ENCODE measurements at places on chromosomes 2 and 18.

DNA sequence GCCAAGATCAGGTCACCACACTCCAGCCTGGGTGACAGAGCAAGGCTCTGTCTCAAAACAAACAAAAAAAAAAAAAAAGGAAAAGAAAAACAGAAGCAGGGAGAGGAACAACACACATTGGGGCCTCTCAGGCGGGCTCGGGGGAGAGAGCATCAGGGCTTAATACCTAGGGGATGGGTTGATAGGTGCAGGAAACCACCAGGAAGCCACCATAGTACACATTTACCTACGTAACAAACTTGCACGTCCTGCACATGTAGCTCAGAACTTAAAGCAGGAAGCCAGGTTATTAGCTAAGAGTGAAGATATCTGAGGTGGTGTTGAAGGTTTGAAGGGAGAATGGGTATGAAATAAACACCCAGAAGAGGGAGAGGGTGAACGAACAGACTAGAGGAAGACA lies 81.0 kb upstream of the PMAIP1 start:
- DNase-seq, result no peak

DNA sequence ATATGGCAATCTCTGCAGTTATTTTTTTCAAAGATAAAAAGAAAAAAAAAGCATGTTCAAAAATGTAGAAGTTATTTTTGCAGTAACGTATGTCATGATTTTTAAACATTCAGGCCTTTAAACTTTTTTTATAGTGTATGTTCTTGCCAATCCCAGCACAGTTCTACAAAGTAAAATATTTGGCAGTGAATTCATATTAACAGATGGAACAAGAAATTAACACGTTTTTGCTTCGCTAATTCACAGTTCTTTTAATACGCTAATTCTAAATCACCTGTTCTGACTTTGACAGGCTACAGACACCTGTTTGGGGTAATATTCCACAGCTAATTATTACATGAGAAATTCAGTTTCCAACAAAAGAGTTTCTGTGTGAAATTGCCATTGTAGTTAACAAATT lies 183.2 kb downstream of the ARHGAP15 start:
- DNase-seq, result no peak

GRCh38 chr18:210733-211132 lies 52.4 kb downstream of the USP14 start:
- no peak for DNase-seq

- DNase-seq, result no peak
Measured at GRCh38 chr18:34734056-34734455, 24.0 kb downstream of the DTNA start.

- DNase-seq, result no peak
Measured at GRCh38 chr2:17966798-17967197, 88.3 kb downstream of the KCNS3 start.

GRCh38 chr2:29440921-29441623 lies 325.9 kb downstream of the CLIP4 start:
- no peak for DNase-seq

- DNase-seq, result no peak
Measured at GRCh38 chr2:23100406-23100805, 284.6 kb upstream of the KLHL29 start.

DNA sequence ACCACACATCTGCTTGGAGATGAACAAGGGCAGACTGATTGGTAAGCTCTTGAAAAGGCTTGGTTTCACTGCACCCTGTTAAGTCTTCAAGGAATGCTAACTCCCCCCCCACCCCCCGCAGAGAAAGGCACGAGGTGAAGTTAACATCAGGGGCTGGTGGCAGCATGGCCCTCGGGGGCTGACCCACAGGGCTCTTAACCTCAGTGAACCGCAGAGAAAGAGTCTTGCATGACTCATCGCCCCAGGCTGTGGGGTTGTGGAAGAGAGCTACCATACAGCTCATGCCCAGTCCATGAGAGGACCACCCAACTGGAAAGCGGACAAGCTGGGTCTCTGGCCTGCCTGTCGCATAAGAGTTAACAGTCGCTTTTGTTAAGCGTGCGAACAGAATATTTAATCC lies 10.6 kb upstream of the CEP68 start:
- no peak for DNase-seq

DNA sequence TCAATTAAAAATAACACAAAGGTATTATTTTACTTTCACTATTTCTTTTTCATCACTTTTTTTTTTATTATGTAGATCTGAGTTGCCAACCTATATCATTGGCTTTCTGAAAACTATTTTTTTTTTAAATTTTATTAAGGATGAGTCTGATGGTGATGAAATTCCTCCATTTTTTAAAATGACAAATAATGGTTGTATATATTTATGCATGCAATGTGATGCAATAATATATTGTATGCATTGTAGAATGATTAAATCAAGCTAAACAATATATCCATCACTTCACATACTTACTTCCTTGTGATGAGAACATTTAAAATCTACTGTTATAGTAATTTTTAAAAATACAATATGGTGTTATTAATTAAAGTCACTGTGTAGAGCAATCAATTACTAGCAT lies 1081.6 kb downstream of the CNTNAP5 start:
- no peak for DNase-seq

DNA sequence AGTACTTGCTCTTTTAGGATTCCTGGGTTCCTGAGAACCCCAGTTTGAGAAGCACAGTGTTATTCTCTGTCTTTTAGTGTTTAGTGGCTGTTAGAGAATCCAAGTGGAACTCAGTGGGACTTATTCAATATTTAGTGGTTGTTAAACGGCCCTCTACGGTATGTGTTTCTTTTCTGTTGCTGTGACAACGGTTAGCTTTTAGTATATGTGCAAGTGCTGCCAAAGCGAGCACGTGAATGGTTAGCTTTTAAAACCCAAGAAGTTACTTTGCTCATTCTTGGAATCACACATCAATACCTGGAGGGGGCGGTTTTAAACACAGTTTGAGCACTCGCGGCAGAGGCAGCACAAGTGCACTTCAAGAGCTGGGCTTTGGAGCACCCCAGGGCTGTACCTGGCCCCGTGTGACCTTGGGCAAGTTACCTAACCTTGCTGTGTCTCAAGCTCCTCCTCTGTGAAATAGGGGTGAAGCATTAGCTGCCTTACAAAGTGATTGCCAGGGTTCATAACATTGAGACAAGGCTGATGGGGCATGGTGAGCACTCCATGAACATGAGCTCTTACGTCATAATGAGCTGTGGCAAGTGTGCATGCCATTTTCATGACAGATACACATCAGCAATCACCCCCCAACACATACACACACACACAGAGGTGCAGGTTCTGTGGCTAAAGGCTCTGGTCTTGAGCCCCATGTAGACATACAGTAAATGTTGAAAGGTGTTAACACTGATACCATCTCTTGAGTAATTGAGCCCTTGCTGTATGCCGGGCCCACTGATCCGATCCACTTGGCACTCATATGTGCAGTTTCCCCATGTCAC lies 234.1 kb downstream of the ALPK2 start:
- no peak for DNase-seq

GRCh38 chr18:55778788-55779690 lies 191.0 kb upstream of the TCF4 start:
- DNase-seq, result no peak

DNA sequence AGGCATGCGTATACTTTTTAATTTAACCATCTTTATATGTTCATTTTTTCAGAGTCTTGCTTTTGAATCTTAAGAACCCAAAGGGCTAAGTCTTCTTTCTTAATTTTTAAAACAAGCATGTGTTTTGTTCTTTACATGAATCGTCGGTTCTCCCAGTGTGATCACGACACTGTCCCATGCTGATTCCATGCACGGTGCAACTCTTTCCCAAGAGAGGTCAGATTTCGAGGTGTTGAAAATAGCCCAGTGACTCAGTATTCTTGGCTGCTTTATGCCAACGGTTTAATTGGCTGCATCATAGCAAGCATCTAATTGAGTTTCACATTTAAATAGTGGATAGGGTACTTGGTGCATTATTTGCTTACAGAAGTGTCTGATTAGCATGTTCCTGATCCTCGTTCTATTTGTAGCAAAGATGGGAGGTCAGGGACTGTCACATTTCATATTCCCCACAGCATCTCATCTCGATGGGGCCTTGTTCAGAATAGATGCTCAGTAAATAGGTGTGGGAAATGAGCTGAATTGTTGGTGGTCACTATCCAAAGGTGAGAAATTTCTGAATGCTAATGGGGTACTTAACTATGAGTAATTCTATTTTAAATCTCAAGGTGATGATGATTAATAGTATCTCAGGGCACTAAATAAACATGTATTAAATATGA lies 2.8 kb downstream of the NPAS2 start:
- DNase-seq, result no peak

DNA sequence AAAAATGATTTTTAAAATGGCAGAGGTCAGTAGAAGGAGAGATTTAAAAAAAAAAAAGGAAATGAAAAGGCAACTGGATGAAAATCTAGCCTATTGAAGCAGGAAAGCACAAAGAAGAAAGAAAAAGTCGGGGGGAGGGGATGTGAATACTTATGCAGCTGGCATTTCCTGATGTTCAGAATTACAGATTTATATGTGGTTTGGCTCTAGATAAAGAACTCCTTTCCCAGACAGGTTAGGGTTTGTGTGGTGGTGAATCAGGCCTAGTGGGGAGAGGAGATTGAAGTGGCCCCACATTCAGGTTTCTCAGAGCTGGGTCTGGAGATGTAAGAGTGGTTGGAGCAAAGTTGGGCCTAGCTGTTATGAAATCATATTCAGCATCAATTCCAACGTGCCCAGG lies 394.4 kb downstream of the FIGN start:
- no peak for DNase-seq

DNA sequence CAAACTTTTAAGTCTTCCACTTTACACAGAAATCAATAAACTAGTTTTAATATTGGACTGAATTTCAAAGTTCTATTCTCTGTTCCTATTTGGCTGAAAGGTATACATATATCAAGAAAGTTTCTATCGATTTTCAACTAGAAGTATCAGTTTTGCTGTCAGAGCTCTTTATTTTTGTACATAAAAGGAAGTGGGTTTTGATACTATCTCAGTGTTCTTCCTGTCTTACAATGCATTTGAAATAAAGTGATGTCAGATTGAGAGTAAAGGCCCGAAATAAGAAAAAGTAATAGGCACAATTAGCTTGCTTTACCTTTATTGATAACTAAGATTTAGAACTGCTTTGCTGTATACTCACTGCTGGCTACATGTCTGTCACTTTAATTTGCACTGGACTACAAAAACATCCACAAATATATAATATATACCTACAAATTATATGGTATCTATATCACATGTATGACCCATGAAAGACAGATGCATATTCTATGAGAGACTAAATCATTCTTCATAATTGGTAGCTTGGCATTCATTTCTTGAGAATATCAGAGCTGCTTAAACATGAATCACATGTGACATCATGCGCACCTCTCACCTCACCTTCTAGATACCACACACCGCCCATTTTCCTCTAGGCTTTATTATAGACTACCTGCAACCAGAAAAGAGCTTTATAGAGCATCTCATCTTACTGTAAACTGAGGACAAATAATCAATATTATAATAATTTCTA lies 83.6 kb downstream of the ASXL2 start:
- DNase-seq, result no peak

- no peak for DNase-seq
Measured at GRCh38 chr18:76668546-76668945, 153.8 kb upstream of the ZNF236 start.

DNA sequence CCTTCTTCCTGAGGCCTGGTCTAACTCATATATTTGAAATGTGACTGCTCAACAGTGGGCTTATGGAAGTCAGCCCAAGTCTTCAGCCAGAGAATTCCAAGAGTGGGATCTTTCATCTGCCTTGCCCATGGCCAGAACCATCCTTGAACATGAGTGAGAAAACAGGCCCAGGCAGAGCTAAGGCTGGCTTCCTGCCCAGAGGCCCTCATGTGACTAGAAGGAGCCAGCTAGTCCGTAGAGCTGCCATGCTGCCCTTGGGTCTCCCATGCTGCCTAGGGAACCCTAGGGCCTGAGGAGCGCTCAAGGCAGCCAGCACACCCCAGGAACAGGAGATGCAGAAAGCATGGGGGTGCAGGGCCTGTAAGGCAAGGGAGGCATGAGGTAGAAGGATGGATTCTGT lies 203.6 kb downstream of the FHOD3 start:
- DNase-seq, result peak; percentile 47

GRCh38 chr18:61400016-61400635 lies 66.9 kb downstream of the CDH20 start:
- DNase-seq, result no peak

GRCh38 chr2:138615257-138615656 lies 113.7 kb downstream of the SPOPL start:
- no peak for DNase-seq

- DNase-seq, result no peak
Measured at GRCh38 chr2:100383306-100383705, 34.2 kb downstream of the CHST10 start.

DNA sequence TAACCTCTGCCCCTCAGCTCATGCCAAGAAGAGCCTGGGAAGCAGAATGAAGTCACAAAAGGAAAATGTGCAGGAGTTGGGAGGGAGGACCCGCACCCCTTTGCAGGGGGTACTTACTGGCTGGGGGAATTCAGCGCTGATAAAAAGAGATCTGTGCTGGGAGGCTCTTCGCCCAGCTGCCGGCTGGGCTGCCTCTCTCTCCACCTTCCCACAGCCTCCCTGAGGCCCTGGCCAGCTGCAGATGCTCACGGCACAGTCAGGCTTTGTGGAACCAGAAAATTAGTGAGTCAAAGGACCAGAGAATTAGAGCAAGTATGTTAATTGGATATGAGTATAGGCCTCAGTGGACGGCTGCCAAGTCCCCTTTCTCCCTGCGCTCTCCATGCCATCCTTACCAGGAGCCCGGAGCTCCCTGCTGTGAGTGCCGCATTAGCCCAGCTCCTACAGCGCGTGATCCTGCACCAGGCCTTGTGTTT lies 181.7 kb upstream of the SH3BP4 start:
- peak; percentile 33 for DNase-seq

DNA sequence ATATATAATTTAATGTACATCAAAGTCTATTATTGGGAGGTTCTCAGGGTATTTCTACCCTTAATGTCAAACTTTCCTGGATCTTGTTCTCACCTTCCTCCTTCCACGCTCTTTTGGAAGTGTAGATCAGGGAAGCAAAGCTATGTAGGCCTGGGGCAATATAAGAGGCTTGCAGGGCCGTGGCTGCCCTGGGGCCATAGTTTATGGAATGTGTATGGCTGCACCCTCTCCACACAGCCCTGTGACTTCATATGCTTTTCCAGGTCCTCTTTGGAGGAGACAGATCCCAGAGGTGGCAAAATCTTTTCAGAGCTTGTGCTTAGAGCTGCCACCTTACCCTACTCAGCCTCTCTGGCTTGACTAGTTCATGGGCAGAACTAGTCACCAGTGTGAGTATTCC lies 82.9 kb downstream of the PLB1 start:
- no peak for DNase-seq

GRCh38 chr2:215364157-215365155 lies 52.6 kb downstream of the ATIC start:
- DNase-seq, result no peak

- DNase-seq, result no peak
Measured at GRCh38 chr2:75342504-75343175, 143.3 kb upstream of the TACR1 start.

- no peak for DNase-seq
Measured at GRCh38 chr18:8478968-8479370, 130.3 kb upstream of the RAB12 start.

- DNase-seq, result no peak
Measured at GRCh38 chr2:150944315-150944714, 317.3 kb downstream of the RBM43 start.
